ENCODE measurements at places on chromosomes 1 and 21.
A peak's percentile ranks its signal among the peaks of the same experiment; 100 is the strongest.

- DNase-seq: no peak
Measured at GRCh38 chr1:167663002-167663772, 33.2 kb downstream of the RCSD1 start.

DNA sequence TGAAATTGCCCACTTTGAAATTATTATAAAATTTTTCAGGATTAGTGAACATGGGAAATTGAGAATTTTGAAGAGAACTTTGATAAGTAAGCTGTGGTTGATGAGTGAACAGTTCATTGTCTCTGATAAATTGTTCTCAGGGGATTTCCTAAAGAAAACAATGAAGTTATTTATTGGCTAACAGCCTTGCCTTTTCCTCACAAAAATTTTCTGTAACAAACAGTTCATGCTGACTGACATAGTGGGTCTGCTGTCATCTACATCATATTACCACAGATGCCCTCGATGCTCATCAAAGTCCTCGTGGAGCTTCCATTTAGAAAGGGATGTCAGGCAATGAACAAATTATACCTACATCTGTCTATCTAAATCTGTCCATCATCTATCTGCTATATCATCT is 113.4 kb downstream of the PTBP2 start:
- DNase-seq: no peak

- no peak for DNase-seq
Measured at GRCh38 chr1:4771721-4772120, 117.3 kb downstream of the AJAP1 start.

- DNase-seq: no peak
Measured at GRCh38 chr1:79845936-79846335, 839.4 kb upstream of the ADGRL4 start.

- no peak for DNase-seq
Measured at GRCh38 chr1:60134716-60135115, 61.1 kb upstream of the C1orf87 start.

DNA sequence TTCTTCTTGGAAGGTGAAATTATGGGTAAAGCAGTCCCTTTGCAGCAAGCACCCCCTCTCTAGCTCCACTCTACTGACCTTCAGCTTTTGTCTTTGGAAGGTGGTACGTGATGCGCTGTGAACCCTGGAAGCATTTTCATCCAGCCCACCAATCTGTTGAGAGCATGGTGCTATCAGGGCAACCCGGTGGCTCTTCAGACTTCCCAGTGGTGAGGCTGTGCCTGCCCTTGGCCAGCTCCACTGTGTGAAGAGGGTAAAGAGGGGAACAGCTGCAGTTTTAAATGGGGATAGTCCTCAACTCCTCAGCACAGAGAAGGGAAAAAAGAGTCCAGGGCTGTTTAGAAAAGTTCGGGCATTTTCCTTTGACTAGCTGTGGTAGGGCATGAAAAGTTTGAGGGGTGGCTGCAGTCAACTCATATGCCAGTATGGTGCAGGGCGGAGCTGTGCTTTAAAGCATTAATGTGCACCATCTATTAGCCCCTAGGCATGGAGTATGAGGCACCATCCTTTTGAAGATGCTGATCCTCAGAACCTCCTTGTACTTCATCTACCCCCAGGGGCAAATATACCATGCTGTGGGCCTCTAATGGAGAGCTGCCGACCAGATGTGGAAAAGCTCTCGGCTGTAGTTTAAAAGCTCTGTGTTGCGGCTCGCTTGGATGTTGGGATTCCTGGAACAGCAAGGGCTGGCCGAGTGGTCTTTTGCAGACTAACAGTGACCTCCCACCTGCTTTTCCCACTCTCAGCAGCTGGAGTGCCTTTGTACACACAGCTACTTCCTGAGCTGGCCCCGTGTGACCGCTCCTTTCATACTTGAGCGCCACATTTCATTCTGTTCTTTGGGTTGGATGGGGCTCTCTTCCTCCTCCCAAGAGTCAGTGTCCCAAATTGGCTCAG is 123.0 kb downstream of the PEX14 start:
- DNase-seq: no peak

GRCh38 chr1:38133756-38134155 is 87.2 kb upstream of the POU3F1 start:
- no peak for DNase-seq

GRCh38 chr1:41122851-41123518 is 101.5 kb upstream of the SLFNL1 start:
- no peak for DNase-seq

- no peak for DNase-seq
Measured at GRCh38 chr21:33018707-33019465, 6.8 kb upstream of the OLIG2 start.

GRCh38 chr1:87594736-87595383 is 266.2 kb downstream of the LMO4 start:
- DNase-seq: no peak

GRCh38 chr1:246837418-246838117 is 94.2 kb downstream of the AHCTF1 start:
- no peak for DNase-seq

DNA sequence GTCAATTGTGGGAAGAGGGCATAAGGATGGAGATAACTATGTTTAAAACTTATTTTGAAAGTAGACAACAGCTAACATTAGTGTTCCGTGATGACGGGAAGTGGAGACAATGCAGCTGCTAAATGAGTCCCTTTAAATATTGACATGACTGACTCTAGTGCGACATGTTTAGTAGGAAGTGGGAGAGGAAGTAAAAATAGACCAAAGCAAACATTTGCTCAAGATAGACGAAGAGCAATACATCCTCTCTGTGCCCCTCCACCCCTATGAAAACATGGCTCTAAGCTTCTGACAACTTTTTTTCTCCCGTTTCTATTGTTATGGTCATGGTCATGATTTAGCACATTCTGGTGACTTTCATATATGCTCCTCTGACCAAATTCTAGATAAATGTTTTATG is 60.0 kb upstream of the HMCN1 start:
- no peak for DNase-seq

DNA sequence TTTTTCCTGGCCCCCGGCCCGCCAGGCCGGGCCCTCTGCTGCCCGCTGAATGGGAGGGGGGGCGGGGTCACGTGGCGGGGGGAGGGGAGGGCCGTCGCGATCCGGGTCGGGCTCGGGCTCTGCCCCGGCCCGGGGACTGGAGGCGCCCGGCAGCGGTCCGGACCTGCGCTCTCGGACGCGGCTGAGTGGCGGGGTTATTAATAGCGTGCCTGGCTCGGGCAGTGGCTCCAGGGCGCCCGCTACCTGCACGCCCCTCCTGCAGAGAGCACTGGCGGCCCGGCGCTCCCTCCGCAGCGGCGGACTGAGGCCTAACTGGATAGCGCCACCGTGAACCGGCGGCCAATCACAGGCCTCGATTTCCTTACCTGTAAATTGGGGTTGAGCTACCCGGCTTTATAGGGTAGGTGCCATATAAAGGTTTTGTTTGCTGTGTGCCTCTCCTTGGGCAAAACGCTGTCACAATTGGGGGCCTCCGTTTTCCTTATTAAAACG is 28.1 kb downstream of the AHDC1 start:
- no peak for DNase-seq

DNA sequence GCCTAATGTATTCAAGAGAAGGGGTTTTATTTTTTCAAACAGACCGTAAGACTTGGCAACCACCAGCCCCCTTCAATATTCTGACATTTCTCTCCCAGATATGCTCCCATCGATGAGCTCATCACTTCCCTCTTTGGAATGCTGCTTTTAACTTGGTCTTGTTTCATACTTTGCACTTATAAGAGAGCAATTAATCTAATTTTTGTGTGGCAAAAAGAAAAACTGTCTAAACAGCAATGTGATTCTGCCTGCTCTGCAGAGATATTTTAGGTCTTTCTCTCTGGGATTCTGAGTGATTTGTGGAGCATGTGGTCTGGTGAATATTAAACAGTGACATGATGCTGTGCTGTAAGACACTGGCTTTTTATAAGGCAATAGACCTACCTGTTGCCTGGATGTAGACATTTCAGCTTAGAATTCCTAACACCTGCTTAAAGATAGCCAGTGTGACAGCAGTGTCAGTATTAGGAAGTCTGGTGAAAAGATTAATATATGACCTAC is 284.8 kb downstream of the BACH1 start:
- DNase-seq: no peak

GRCh38 chr21:45875416-45875760 is 106.2 kb upstream of the COL6A1 start:
- DNase-seq: no peak

DNA sequence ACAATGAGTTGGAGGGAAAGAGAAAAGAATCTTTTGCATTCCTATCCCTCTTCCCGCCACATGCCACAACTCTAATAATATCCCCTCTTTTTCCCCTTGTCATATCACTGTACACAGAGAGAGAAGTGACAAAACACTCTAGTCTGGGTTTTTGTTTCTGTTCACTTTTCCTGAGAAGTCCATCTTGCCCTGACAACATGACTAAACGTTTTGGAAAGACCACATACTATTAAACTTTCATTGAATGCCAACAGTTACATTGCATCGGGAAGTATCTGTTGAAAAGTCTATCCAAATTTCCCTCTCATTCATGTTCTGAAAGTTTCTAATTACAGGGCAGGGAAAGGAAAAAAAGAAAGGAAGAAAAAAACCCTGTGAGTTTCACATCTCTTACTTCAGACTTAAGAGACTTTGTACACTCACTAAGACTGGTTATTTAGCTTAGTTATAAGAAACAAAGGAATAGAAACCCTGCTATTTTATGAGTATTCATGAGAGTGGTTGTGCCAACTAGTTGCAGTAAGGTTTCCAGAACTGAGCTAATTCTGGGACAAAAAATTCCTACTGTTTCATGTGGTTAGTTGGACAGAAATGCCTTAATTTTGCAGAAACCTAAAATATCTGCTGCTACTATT is 16.9 kb downstream of the PLA2G4A start:
- no peak for DNase-seq

DNA sequence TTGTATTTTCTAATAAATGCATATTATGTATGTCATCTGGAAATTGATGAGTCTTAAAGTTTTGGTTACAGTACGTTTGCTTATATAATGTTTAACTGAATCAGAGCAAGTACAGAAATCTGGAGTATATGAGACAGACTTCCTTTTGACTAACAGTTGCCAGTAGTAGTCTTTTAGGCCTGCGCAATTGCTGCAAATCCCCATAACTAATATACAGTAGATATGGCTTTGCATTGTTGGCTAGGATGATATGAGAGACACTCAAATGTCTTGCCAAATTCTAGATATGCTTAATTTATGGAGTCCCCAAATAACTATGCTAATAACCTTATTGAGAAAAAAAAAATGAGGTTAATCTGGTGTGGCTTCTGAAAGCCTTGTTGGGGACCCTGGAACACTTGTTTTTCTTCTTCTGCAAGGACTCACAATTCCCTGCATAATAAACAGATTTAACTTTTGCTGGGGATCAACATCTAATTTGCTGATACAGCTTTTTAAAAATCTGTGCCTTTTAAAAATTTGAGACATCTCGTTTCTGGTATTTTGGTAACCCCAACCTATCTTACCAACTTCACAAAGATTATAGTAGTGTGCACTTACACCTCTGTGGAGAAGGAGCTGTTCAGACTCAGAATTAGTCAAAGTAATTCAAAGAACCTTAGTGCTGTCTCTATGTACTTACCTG is 22.9 kb downstream of the EXO1 start:
- no peak for DNase-seq

GRCh38 chr1:247210376-247211117 is 38.7 kb upstream of the ZNF124 start:
- DNase-seq: peak; percentile 93

GRCh38 chr1:164602101-164602422 is 43.1 kb downstream of the PBX1 start:
- no peak for DNase-seq

- no peak for DNase-seq
Measured at GRCh38 chr21:29144736-29145353, 14.4 kb downstream of the MAP3K7CL start.

- no peak for DNase-seq
Measured at GRCh38 chr1:202266061-202266765, 72.6 kb downstream of the LGR6 start.

- DNase-seq: peak; percentile 50
Measured at GRCh38 chr1:182143154-182143657, 81.7 kb upstream of the ZNF648 start.

GRCh38 chr1:88998716-88999115 is 6.3 kb upstream of the KYAT3 start:
- DNase-seq: no peak

GRCh38 chr1:221139991-221140390 is 260.7 kb downstream of the HLX start:
- no peak for DNase-seq

GRCh38 chr1:209062863-209063262 is 520.7 kb upstream of the CAMK1G start:
- DNase-seq: no peak

DNA sequence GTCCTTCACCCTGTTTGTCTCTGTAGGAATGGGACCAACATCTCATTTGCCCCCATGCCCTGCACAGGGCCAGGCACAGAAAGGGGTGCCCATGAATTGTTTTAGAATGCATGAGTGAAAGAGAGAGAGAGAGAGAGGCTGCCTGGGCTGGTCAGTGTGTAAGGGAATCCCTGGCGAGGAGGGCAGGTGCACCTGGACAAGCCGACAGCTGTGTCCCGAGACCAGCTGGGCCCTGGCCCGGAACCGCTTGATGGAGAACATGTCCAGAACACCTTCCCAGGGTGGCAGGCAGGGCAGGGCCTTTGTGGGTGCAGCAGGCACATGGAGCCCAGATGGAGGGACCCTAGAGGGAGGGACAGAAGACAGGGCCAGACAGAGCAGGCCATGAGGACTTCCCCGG is 22.7 kb downstream of the SPOCD1 start:
- no peak for DNase-seq

GRCh38 chr1:154501423-154502065 is 475 bp upstream of the TDRD10 start:
- DNase-seq: no peak

DNA sequence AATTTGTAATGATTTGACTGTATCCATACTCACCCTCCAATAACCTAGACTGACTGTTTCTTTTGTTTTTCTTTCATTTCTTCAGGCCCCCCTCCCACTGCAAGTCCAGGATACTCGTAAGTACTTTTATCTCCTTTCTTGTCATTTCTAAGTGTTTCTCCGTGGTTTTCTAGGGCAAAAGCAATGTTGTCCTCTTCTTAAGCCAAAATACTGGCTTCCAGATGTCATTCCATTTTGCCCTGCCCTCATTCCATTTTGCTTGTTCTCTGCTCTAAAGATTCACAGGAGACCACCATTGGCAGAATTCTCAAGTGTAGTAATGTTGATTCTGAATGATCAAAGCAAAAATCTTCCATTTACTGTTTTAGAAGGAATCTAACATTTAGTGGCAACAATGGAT is 152.8 kb upstream of the UBE2U start:
- no peak for DNase-seq

- no peak for DNase-seq
Measured at GRCh38 chr1:109509176-109510134, at the start of gene AMIGO1. AMIGO1 (minus strand) TSS chr1:109509727; CDS start chr1:109508912, 815 bp downstream.
